SW 1271 (cell line): ENCODE measurements at places on chromosomes 16 and 17.

DNA sequence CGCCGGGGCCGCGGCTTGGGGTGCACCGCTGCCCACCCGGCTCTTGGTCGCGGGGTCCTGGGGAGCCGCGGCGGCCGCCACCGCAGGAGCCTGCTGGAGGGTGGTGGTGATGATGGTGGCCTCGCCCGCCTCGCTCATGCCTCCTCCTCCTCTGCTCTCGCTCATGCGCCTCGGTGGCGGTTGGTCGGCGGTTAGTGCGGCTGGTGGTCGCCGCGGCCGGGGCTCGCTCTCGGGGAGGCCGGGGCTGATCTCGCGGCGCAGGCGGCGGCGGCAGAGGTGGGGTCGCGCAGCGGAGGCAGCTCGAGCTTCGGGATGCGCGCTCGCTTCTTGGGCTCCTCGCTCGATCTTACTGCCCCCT is 41.6 kb downstream of the AHSP start:
- no peak for DNase-seq

DNA sequence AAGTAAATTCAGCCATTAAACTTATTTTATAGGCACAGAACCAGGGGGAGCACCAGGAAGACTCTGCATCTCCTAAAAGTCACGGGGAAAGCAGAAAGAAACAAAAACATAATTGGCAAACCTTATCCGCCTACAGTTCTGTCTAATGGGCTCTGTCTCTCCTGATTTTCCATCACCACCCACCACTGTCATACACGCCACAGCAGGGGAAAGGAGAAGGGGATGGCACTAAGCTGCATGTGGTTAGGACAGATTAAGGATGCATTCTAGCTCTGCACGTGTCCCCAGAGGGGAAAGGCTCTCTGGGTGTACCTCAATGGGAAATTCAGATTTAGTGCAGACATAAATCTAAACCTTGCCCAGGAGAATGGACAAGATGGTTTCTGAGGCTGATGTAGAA is 359.8 kb downstream of the TMEM114 start:
- no peak for DNase-seq

DNA sequence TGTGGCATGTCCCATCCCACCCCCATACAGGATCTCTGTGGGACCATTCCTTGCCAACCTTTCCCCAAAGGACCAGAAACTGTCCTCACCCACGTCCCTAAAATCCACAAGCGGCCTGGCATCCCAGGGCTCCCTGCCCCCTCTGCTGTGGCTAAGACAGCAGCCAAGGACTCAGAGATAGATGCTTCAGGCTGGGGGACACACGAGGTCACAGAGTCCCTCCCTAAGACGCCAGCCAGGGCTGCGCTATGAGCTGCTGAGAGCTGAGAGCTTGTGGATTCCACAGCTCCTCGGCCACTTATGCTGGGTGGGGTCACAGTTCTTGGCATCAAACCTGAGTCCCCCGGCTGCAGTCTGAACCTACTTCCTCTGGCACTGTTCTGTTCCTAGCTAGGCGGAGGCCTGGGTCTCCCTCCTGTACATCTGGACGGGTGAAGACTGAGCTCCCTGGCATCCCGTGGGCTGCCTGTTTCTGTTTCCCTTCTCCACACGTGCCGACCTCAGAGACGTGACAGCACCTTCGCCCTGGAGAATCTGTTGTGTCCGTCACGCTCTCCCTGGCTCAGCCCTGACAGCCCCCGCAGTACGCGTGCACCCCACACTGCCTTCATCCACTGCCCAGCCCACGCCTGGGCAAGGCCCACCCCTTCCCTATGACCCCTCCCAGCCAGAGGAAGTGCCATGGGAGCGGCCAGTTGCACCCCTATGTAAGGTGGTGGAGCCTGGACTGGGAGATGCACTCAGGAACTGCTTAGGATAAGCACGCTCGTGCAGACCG is 61.2 kb downstream of the ENGASE start:
- no peak for DNase-seq

- DNase-seq: no peak
These were observed 5.5 kb downstream of the USP32 start for GRCh38 chr17:60386147-60387058.

GRCh38 chr17:62765351-62765750 is 42.8 kb downstream of the MARCHF10 start:
- DNase-seq: no peak

GRCh38 chr17:81651692-81652091 is 4.7 kb downstream of the PDE6G start:
- DNase-seq: no peak
